ENCODE measurements at places on chromosomes 7 and 10.

DNA sequence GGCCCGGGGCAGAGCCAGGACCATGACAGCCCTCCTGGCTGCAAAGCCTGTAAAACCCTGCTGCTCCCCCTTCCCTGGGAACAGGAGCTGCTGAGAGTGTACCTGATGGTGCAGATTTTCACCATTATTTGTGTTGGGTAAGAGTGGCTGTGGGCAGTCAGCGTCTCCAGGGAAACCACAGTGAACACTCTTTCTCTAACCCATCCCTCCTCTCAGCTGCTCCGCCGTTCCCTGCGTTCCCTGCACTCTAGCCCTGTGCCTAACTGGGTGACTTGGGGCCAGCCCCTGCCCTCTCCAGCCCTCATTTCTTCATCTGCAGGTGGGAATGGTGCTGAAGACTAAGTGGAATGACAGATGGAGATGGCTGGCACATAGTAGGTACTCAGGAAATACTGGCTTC lies 75.9 kb upstream of the PCBD1 start:
- DNase-seq, result no peak

DNA sequence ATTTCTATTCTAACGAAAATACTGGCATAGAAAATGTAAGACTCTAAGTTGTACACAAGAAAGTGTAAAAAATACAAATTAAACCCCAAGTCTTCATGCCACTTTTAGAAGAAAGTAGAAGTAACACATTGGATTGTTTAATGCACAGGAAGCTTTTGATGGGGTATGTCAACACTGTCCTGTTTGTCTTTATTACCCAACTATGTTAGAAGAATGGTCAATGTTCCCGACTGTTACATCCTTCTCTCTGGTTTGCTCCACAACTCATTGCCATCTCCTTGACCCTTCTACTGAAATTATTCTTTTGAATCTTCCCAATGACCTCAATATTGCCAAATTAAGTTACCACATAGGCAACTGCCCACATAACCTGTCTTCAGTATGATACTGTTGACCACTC lies 35.8 kb downstream of the COL28A1 start:
- no peak for DNase-seq

- no peak for DNase-seq
Observed at GRCh38 chr10:84683550-84683949, 355.2 kb downstream of the CCSER2 start.

DNA sequence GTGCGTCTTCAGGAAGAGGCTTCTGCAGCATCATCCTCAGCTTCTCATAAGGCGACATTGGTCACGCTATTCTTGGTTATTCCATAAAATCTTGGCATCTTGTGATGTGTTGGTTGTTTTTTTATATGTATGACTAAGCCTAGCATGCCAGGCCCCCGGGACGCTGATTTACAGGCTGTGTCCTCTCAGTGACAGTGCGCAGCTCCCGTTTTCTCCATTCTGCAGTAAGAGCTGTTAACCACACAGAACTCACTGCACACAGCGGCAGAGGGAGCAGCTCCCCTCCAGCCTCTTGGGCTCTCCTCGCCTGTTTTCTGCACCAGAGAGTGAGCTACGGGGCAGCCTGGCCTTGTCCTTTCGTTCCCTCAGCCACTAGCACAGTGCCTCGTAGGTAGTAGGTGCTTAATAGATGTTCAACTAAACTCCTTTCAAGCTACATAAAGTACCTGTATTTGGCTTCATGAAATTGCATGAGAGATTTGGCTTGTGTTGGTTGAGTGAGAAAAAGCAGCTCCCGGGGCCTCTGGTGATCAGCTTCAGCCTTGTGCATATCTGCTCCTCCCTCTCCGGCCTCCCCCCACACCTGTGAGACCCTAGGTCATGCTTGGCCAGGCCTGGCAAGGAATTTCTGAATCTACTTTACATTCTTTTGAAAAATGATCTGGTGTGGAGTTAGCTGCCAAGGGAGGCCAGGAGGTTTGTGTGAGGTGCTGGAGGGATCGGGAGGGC lies 116.2 kb downstream of the WDR37 start:
- DNase-seq, result no peak

DNA sequence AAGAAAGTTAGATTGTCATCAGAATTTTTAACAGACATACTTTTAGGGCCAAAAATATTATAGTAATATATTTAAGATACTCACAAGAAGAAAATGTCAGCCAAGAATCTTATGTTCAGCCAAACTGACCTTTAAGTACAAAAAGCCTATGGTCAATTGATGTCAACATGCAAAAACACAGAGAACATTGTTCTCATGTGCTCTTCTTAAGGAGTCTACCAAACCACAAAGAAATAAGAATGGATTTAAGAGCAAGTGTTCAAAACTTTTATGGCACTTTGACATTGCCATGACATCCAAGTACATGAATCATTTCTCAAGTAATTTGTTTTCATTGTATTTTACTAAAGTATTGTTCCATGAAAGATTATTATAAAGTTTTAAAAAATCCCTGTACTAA lies 180.4 kb downstream of the TMEM26 start:
- DNase-seq, result no peak

DNA sequence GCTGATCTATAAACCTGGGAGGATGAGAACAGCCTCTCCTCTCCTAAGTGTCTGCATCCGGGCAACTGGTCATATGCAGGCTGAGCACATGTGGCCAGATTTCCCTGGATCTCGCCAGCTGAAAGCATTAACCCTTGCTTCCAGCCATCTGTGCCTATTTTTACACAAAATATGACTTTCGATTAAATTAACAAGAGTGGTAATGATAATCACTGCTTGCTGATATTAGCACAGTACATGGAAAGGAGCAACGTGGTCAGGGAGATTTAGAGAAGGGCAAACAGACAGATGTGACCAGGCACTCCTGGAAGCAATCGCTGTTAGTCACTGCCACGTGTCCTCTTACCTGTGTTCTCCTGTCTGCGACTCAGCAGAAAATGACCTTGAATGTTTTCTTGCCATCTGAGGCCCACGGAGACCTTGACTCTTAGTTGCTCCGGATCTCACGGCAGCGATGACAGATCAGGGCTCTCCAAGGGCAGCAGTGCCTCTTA lies 59.5 kb upstream of the NPTX2 start:
- no peak for DNase-seq

- no peak for DNase-seq
Observed at GRCh38 chr10:53079283-53079682, 306.7 kb upstream of the MBL2 start.

- DNase-seq, result no peak
Observed at GRCh38 chr10:6649903-6650302, 69.8 kb upstream of the PRKCQ start.

DNA sequence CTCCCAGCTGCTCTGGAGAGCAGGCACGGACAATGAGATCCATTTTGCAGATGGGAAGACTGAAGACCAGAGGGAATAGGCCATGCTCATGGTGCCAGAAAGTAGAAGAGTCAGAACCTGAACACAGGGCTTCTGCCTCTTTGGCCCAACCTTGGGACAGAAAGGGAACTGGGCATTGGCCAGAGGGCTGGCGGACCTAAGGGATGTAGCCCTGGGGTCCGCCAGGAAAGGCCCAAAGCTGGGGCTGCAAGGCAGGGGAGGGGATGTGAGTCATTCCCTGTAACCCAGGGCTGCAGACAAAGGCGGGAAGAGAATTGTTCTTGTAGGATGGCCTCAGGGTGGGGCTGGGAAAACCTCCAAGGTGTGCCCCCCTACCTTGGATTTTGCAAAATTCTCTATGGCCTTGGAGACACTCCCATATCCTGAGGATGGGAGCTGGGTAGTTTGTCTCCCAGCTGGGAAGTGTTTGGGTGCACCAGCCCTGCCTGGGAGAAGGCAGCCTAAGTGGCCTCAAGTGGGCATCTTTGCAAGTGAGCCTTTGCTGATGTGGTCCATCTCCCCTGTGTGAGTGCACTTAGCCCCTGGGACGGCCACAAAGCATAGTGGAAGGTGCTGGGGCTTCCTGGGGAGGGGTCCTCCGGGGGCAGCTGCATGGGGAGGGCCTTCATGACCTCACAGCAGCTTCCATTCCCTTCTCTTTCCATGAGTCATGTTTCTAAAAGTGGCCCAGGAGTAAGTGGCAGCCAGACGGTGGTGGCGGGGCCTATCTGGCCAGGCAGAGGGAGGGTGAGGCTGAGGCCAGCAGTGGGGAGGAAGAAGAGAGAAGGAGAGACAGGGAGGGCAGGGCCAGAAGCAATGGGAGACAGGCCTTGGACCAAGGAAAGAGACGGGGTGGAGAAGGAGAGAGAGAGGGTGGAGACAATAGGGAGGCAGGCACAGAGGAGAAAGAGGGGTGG lies 9.2 kb downstream of the AQP1 start:
- no peak for DNase-seq

DNA sequence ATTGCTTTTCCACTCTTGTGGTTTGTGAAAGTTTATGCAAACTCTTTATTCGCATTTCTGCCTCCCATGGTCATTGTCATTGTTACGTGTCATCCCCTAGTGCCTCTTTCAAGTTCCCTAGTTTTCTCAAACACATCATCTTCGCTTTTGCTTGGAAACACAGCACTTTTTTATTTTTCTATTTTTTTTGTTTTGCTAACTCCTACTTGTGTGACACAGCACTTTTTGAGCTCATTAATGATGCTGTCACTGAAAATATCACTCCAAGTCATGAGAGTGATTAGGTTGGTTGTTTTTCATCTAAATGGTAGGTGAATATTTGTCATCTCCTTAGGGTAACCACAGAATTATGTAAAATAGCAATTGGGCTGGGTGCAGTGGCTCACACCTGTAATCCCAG lies 8.5 kb upstream of the STX1A start:
- DNase-seq, result no peak

DNA sequence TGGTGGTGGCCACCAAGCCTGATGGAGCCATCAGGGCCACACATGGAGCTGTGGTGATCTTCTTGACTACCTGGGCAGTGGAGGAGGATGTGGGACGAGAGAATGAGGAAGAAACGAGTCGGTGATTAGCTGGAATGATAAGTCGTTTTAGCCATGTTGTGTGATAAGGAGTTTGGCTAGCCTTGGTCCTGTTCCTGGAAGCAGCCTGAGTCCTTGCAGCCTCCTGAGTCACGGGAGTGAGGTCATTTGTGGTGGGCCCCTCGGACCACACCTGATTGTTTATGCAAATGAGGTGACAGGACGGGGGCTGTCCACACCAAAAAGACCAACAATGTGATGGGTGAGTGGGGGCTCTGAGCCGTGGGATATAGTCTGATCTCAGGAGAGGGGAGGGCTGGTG lies 554.4 kb downstream of the PTPRN2 start:
- no peak for DNase-seq

All from CD8-positive, alpha-beta memory T cell (primary cell).